ENCODE measurements at places on chromosomes 5 and 9.

GRCh38 chr9:129383019-129383560, 205.0 kb upstream of the IER5L start:
- DNase-seq = peak; percentile 63

DNA sequence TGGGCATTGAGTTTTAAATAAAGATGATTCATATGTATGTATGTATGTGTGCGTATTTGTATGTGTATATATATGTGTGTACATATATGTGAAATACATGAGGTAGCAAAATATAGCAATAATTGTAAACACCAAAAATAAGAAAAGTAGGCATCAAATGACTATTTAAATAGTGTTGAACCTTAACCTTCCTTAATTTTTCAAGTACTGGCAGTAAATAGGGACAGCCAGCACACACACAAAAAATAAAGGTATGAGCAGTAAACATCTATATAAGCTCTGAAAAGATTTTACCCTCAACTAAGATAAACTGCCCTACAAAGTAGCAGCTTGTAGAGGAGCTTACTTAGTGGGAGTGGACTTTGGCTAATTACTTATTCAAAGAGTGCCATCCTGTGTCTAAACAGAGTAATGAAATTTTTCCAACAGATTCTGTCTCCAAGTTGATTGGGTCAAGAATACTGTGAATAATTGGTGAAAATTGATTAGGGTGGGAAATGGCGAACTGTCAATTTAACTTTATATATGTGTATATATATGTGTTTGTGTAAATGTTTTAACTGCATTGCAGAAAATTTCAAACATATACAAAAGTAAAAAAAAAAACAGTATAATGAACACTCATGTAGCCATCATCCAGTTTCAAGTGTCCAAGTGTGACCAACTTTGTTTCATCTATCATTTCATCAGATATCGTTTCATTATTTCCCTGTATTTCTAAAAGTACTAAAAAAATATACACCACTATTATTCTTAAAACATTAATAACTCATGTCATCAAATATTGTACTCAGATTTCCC, 2.0 kb upstream of the ADAMTS6 start:
- DNase-seq = peak; percentile 75

DNA sequence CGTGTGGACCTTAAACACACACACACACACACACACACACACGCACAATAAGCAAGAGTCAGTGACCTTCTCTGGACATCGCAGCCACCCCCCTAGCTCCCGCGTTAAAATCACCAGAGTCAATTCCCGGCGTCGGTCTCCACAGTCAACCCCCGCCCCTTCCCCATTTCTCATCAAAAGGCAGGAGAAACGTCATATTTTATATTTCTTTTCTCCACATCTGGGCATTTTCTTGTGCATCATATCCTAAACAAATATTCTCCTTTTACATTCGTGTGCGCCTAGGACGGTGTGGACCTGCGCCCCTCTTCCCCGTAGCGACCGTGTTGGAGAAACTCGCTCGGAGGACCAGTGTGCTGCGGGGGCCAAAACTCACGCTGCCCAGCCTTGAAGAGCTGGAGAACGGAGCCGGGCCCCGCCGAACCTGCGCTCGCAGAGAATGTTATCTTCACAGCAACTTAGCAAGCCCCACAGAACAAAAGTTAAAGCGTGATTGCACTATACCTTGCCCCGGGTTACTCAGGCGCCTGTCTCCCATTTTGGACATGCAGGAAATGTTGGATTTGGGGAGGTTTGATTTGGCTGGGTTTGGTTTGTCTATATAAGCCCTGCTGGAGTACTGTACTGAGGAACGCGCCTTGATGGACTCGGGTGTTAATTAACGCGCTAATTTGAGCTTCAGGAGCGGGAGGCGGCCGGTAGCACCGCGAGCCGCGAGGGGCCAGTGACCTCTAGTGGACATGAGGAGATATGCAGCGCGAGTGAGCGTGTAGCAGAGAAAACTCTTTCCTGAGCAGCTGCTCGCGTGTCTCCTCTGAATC, 192.4 kb downstream of the MEF2C start:
- DNase-seq = peak; percentile 95

- DNase-seq = no peak
Measured at GRCh38 chr5:50653946-50654345, 12.5 kb upstream of the PARP8 start.

DNA sequence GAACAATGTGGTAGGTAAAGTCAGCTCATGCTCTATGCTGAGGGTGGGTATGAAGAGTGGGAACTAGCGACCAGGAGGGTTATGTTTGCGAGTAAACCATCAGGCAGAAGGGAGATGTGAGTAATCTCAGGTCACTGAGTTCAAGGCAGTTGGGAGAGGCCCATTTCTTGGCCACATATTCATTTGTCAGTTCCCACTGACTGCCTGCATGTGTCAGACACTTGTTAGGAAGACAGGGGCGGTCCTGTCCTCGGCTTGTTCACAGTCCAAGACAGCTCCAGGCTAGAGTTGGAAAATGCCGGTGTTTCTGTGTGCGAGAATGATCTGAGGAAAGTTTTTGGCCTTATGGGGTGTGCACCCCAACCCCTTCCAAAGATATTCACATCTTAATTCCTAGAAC, 48.6 kb upstream of the GDNF start:
- DNase-seq = no peak

GRCh38 chr5:6730407-6730806, 17.2 kb downstream of the TENT4A start:
- no peak for DNase-seq

DNA sequence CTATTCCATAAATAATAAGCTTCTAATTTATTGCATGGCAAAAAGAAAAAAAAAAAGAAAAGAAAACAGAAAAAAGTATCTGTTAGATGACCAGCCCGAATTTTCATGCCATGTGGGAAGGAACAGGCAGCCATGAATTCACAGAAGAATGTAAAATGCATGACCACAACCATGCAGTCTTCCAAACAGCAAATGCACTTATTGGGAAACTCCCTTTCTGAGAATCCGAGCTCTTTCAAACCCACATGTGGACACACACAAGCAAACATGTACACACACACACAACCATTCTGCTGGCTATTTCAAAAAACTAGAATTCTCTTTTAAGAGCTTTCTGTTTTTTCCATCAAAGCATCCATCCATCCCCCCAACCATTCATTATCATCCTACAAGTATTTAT, 236.1 kb downstream of the DNAH5 start:
- no peak for DNase-seq

DNA sequence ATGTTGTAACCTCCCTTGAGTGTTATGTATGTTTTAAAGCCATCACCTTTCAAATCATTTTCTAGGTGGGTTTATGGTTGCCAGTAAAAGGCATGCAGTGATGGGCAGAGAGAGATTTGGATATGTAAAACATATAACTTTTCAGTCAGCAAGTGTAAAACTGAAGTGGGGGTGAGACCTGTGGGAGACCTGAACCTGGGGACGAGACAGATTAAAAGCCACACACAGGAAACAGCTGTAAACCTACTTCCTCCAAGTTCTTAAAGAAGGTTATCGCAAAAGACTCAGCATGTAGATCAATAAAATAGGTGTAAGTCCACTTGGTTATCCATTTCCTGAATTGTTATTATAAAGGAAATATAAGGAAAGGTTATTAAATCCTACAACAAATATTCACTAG, 76.6 kb downstream of the YIPF5 start:
- no peak for DNase-seq

GRCh38 chr5:24401773-24402172, 243.0 kb downstream of the CDH10 start:
- no peak for DNase-seq

- peak; percentile 86 for DNase-seq
Measured at GRCh38 chr9:97468658-97469448, 32.6 kb upstream of the TMOD1 start.

GRCh38 chr9:121038804-121039203, 11.3 kb downstream of the C5 start:
- DNase-seq = no peak

DNA sequence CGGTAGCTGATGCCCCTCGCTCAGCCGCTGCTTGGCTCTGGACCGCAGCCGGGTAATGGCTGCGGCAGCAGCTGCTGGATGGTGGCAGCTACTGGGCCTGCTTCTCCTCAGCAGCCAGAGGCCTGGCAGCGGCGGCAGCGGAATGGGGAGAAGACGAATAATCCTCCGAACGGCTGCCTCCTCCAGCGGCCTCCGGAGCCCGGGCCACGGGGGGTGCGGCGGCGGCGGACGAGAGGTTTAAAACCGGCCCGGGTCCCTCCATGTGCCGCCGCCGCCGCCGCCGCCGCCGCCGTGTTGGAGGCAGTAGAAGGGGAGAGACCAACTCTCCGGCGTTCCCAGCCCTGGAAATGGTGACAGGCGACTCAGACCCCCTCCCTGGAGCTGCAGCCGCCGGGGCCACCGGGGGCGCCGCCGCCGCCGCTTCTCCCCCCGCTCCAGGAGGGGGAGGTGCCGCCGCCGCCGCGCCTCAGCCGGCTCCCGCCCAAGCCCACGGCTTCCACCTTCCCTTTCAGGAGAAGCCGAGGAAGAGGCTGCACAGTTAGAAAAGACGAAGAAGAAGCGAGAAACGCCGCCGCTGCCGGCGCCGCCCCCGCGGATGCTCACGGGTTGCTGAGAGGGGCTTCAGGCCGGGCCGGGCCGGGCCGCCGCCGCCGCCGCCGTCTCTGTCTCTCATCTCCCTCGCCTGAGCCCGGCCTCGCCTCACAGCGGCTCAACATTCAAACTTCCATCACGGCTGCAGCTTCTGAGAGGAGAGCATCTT, 118.4 kb upstream of the PRSS3 start:
- peak; percentile 90 for DNase-seq

DNA sequence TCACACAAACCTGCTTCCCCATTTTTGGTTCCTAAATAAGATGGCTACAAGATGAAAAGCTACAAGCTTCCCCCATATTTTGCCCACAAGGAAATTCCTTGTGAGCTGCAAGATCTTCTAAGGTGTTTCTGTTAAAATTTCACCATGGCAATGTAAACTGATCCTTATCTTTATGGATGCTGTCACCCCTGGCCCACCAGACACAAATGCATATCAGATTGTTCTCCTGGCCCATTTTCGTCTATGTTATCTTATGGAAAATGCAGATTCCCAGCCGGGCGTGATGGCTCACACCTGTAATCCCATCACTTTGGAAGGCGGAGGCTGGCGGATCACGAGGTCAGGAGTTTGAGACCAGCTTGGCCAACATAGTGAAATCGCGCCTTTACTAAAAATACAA, 65.1 kb upstream of the IL6ST start:
- DNase-seq = no peak

- no peak for DNase-seq
Measured at GRCh38 chr9:135883410-135884089, 23.8 kb downstream of the CAMSAP1 start.

- peak; percentile 82 for DNase-seq
Measured at GRCh38 chr9:34654323-34655051, 2.5 kb downstream of the IL11RA start.

DNA sequence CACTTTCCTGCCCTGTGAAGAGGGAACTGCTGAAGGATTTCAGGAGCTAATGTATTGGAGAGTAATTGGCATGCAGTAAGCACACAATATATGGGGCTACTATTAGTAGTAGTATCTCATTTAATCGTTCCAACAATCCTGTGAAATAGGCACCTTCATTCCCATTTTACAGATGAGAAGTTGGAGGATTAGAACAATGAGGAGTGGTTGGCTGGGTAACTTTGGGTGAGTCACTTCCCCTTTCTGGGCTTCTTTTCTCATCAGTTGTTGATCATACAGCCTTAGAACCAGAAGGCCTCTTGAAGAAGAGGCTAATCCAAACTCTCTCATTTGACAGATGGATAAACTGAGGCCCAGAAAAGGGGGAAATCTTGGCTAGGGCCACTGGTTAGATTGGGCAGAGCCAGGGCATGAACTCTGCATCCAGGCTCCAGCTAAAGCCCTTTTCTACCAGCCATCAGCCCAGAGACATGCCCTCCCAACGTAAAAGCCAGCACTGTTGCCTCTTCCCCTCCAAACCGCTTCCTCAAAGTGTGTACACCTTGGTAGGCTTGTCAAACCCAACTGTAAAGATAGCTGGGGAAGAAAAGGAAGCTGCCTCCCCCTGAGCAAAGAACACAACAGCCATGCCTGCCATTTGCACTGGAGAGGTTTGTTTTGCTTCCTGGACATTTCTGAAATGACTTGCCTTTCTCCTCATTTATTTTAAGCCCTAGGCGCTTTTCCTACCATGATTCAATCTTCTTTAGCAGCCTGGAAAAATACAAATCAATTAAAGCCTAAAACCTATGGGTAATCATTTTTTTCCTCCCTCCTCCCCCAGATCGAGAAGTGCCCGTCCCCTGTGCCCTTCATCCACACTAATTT, 992 bp downstream of the SPACA9 start:
- DNase-seq = no peak

- no peak for DNase-seq
Measured at GRCh38 chr5:176916337-176916736, 17.2 kb upstream of the HK3 start.

GRCh38 chr5:16596581-16596940, 20.2 kb downstream of the RETREG1 start:
- peak; percentile 17 for DNase-seq

GRCh38 chr5:170854566-170854965, 7.3 kb upstream of the RANBP17 start:
- no peak for DNase-seq

DNA sequence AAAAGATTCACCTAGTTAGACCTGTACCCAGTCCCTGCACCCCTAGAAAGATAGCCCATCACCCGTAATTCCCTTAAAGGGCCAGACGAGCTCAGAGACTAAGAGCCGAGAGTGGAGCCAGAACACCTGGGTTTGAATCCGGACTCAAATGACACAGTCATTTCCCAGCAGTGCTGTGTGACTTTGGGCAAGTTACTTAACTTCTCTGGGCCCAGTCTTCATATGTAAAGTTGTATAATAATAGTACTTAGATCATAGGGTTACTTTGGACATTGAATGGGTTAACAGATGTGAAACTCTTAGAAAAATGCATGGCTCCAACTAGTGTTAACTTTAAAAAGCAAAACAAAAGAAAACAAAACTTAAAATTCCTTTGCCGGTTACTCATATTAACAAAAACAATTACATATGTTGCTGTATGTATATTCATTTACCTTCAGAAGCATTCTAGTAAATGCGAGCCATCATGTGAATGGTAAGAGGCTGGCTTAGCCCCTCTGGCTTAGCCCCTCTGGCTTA, 40.4 kb upstream of the RASGRF2 start:
- no peak for DNase-seq

GRCh38 chr5:80930940-80931339, 29.2 kb upstream of the RASGRF2 start:
- no peak for DNase-seq

GRCh38 chr9:135315572-135315971, 164.0 kb upstream of the PPP1R26 start:
- no peak for DNase-seq

DNA sequence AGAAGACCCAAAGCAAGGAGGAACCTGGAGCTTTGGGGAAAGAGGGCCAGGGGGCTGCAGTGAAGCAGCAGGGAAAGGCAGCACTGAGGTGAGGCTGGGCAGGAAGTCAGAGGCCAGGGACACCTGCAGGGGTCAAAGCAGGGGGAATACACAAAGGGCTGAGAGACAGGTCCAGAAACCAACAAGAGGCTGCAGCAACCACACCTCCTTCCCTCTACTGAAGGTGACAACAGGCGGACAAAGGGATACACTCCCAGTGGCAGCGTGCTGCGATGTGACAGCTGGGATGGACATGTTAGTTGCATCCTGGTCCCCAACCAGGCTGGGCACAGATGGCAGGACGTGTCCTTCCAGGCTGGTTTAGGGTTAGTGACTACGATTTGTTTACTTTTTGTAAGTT, 12.6 kb downstream of the CFAP77 start:
- no peak for DNase-seq

Measured in eye (tissue), 1 donor.